ENCODE measurements at places on chromosomes 1 and 21. TPM values are rescaled to one million over a fixed set of nuclear protein-coding genes. Genes with fewer than 3 reads are reported as not detected.

UBASH3A gene
- 70.6 TPM for total RNA-seq

ADCY10 gene
- 0.05 TPM for total RNA-seq

PCP4 gene
- not detected for total RNA-seq

HSF2BP gene
- 0.15 TPM for total RNA-seq

SHC1 gene
- total RNA-seq: 80.7 TPM

CELSR2 gene
- total RNA-seq: 2.0 TPM

GJB3 gene
- not detected for total RNA-seq

CACNA1S gene
- total RNA-seq: not detected

EFCAB7 gene
- total RNA-seq: 6.7 TPM

MOB3C gene
- total RNA-seq: 23.8 TPM

BRDT gene
- 0.18 TPM for total RNA-seq

S100A7 gene
- not detected for total RNA-seq

PKNOX1 gene
- total RNA-seq: 33.7 TPM

CD1E gene
- total RNA-seq: not detected

KLHDC7A gene
- not detected for total RNA-seq

VWA1 gene
- 0.33 TPM for total RNA-seq

SLC2A5 gene
- total RNA-seq: not detected

PTPN22 gene
- total RNA-seq: 81.1 TPM

KIF2C gene
- 106 TPM for total RNA-seq

CNIH4 gene
- total RNA-seq: 52.1 TPM

LYPD8 gene
- total RNA-seq: not detected

GJA8 gene
- total RNA-seq: not detected

SYNC gene
- total RNA-seq: not detected

S100A11 gene
- 539 TPM for total RNA-seq

C1orf35 gene
- total RNA-seq: 18.9 TPM

AVPR1B gene
- not detected for total RNA-seq

PANK4 gene
- total RNA-seq: 72.6 TPM

COL16A1 gene
- total RNA-seq: not detected

AHCYL1 gene
- 57.0 TPM for total RNA-seq
